ENCODE measurements at places on chromosomes 2 and 18. TPM values are rescaled to one million over a fixed set of nuclear protein-coding genes. Genes with fewer than 3 reads are reported as not detected.

The FBXO36 gene
- 3.8 TPM for total RNA-seq

The IL1F10 gene
- total RNA-seq = not detected

- H3K27ac ChIP-seq = no peak overlapping the region
- H3K36me3 ChIP-seq = no peaks in the 10 kb centered on the region
- H3K4me1 ChIP-seq = no peaks in the 10 kb centered on the region
- H3K27me3 ChIP-seq = no peaks in the 10 kb centered on the region
- no peak for DNase-seq
Measured at GRCh38 chr2:100241236-100241635, 81.1 kb downstream of the LONRF2 start.

GRCh38 chr2:33126958-33127357, 180.2 kb downstream of the LTBP1 start:
- no peak overlapping the region for H3K4me3 ChIP-seq
- H3K36me3 ChIP-seq = no peaks in the 10 kb centered on the region
- peaks cover 9% of the 10 kb centered on the region for H3K4me1 ChIP-seq
- H3K27ac ChIP-seq = no peak overlapping the region
